ENCODE measurements at places on chromosomes 11 and 22. TPM values are rescaled to one million over a fixed set of nuclear protein-coding genes. Genes with fewer than 3 reads are reported as not detected.
A peak's percentile ranks its signal among the peaks of the same experiment; 100 is the strongest.

GRCh38 chr11:74311352-74311926 lies at the start of gene P4HA3:
Gene P4HA3, minus strand, starts transcription at chr11:74311640. Its CDS starts 29 bp downstream, at chr11:74311611.
- peak; percentile 69 for DNase-seq
- H3K36me3 ChIP-seq = no peaks in the 10 kb centered on the region
- peaks cover 12% of the 10 kb centered on the region for H3K4me1 ChIP-seq

- no peaks in the 10 kb centered on the region for H3K27me3 ChIP-seq
- DNase-seq = no peak
- H3K27ac ChIP-seq = no peak overlapping the region
- no peak overlapping the region for H3K4me3 ChIP-seq
- peaks cover 6% of the 10 kb centered on the region for H3K4me1 ChIP-seq
- H3K36me3 ChIP-seq = no peaks in the 10 kb centered on the region
These were observed 131.2 kb downstream of the TTC28 start for GRCh38 chr22:28548406-28548805.

GRCh38 chr11:69839516-69839915 lies 20.3 kb upstream of the FGF3 start:
- H3K27ac ChIP-seq = no peak overlapping the region
- no peak for DNase-seq
- no peaks in the 10 kb centered on the region for H3K36me3 ChIP-seq
- no peak overlapping the region for H3K4me3 ChIP-seq

The APOC3 gene
- not detected for total RNA-seq

The PATL1 gene
- 21.1 TPM for total RNA-seq

DNA sequence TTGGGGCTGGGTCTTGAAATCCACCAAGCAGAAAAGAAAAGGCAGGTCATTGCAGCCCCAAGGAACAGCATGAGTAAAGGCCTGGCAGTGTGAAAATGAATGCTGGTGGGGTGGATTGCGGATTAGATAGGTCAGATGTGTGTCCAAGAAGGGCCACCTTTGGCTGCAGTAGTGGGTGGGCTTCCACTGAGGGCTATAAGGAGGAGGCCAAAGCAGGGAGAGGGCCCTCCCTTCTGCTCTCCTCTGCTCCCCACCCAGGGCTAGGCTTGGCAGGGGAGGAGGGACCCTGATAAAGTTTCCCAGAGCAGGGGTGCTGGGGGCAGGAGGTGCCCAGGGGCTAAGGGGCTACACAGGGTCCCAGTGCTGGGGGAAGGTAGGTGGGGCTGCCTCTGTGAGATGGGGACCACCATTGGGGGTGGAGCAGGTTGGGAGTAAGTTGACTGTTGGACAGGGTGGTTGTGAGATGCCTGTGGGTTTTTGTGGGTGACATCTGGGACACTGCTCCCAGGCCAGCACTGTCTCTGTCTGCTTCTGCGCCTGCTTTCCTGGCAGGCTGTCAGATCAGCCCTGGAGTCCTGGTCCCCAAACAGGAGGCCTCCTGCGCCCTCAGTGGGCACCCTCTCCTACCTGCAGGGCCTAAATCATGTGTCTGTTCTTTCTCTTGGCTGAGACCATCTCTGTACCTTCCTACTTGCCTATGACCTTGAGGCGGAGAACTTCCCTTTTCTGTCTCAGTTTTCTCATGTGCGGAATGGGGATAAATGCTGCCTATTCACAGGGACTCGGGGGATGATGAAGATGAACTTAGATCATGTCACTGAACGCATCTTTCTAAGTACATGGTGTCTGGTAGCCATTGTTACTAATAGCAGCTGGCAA lies 1.9 kb downstream of the CAPN5 start:
- no peaks in the 10 kb centered on the region for H3K27me3 ChIP-seq
- DNase-seq = no peak
- no peaks in the 10 kb centered on the region for H3K36me3 ChIP-seq
- peak overlapping the region; percentile 8 for H3K27ac ChIP-seq
- H3K4me3 ChIP-seq = peak overlapping the region; percentile 76

GRCh38 chr22:42814215-42814614 lies 42.9 kb downstream of the ARFGAP3 start:
- H3K4me1 ChIP-seq = peaks cover 15% of the 10 kb centered on the region
- DNase-seq = no peak
- H3K4me3 ChIP-seq = no peak overlapping the region
- no peaks in the 10 kb centered on the region for H3K27me3 ChIP-seq
- no peak overlapping the region for H3K27ac ChIP-seq
- peaks cover 68% of the 10 kb centered on the region for H3K36me3 ChIP-seq

DNA sequence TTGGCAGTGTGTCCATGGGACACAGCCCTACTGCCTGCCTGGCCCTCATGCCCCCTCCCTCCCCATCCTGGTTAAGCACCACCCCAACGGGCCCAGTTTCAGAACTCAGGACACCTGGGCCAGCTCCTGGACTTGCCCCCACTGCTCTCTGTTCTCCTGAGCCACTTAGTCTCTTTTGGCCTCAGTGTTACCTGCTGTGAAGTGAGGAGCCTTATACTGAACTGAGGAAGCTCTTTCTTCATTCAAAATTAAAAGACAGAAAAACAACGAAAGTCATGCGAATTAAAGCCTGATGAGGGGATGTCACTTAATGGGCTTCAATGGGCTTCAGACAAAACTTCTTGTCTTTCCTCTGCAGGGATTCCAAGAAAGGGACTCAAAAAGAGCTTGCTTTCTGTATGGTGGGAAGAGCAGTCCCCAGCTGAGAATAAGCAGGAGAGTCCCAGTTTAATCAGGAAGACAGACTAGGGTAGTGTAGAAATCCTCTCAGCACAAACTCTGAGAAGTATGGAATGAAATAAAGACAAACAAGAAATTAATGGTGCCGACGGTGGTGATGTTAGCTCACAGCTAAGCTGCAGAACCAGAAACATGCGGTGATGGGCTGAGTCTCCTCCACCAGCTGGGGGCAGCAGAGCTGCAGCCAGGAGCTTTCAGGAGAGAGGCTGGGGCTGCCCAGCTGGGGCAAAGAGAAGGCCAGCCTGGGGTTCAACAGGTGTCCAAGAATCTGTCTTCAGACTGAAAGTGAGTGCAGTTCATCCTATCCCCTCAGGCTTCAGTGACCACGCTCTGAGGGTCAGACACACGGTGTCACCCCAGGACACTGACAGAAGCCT lies 101.0 kb downstream of the GGTLC2 start:
- no peak overlapping the region for H3K27ac ChIP-seq
- no peaks in the 10 kb centered on the region for H3K36me3 ChIP-seq
- H3K27me3 ChIP-seq = peaks cover 60% of the 10 kb centered on the region
- no peak overlapping the region for H3K4me3 ChIP-seq
- no peaks in the 10 kb centered on the region for H3K4me1 ChIP-seq

DNA sequence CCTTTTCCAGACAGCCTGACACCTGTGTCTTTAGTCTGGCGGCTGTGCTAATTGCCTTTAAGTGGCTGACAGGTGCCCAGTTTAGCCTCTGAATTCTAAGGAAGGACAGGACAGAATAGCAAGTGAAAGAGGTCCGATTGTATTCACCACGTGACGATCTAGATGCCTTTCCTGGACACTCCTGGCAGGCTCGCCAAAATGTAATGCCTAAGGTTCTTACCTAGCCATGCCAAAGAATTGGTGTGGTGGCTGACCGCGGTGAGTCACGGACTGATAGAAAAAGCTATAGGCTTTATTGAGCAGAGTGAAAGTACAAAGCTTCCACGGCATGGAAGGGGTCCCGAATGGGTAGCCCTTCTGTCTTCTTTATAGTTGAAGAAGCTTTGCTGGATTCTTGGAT lies 26.7 kb downstream of the ANKRD42 start:
- H3K27me3 ChIP-seq = no peaks in the 10 kb centered on the region
- DNase-seq = no peak
- no peak overlapping the region for H3K27ac ChIP-seq
- no peaks in the 10 kb centered on the region for H3K36me3 ChIP-seq
- no peaks in the 10 kb centered on the region for H3K4me1 ChIP-seq

DNA sequence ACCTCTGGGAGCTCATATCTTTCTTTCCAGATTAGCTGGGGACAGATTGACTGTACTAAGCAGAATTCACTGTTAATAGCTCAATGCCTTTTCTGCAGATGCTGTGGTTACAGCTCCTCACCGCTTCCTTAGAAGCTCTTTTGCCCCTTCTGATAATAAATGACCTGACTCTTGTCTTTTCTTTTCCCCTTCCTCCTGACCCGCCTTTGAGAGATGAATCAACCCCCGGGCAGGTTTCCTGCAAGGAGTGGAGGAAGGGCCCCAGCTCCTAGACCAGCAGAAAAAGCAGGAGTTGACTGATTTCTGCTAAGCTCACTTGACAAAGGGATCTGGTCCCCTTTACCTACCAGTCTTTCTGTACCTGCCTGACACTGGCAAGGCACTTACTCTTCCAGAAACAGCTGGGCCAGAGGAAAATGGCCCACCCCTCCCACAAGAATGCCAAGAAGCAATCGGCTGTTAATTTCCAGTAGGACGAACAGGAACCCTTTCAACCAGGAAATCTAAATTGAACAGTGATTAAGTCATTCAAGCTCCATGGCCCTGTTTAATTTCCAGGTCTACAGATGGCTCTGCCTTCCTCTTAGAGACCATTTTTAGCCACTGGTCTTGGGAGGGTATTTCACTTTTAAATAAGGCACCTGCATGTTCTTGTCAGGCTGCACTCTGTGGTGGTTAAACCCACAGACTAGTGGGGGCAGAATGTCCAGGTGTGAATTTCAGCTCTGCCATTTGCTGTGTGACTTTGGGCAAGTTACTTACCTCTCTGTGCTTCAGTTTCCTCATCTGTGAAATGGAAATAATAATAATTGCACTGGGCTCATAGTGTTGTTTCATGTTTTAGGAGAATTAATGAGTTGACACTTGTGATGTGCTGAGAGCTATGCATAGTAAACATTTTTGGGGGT lies 67.5 kb downstream of the PRR5L start:
- no peaks in the 10 kb centered on the region for H3K4me1 ChIP-seq
- H3K27me3 ChIP-seq = peaks cover 73% of the 10 kb centered on the region
- no peak overlapping the region for H3K4me3 ChIP-seq
- no peak for DNase-seq
- H3K36me3 ChIP-seq = no peaks in the 10 kb centered on the region

DNA sequence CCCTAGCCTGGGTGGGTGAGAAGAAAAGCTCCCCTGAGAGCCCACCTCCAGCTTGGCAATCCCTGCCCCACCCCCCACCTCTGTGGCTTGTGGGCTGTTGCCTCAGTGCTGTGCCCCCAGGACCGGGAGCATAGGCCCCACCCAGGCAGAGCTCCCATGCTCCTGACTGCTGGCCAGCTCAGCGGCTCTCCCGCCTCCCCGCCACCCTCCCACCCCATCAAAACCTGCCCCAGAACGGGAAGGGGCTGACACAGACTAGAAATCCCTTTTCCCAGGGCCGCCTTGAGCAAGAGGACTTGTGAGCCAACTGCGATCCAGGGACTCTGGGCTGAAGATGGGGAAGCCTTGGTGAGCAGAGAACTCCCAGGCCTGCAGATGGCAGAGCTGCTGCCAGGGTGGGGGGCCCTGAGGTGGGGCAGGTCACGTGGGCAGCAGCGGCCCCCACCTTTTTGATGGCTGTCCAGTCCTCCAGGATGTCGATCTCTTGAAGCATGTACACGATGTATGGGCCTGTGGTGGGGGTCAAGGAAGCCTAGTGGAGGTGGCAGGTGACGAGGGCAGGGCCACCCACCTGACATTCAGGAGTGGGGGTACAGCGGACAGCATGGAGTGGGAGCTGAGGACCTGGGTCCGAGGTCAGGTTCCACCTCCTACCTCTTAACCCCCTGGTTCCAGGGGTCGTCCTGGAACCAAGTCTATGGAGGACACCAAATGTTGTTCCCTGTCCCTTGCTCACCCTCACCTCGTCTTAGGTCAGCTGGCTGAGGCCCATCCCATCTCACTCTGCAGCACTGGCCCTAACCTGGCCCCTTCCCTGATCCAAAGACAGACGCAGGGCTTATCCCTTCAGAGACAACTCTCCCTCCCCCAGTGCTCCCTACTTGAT lies 2.3 kb upstream of the RIN1 start:
- DNase-seq = no peak
- peaks cover 60% of the 10 kb centered on the region for H3K36me3 ChIP-seq
- H3K4me1 ChIP-seq = peaks cover 35% of the 10 kb centered on the region
- no peak overlapping the region for H3K27ac ChIP-seq
- H3K4me3 ChIP-seq = no peak overlapping the region

- H3K4me3 ChIP-seq = no peak overlapping the region
- no peak for DNase-seq
- H3K4me1 ChIP-seq = peaks cover 10% of the 10 kb centered on the region
- H3K36me3 ChIP-seq = peaks cover 72% of the 10 kb centered on the region
- H3K27ac ChIP-seq = no peak overlapping the region
These were observed 46.2 kb upstream of the CTTN start for GRCh38 chr11:70352100-70352499.

DNA sequence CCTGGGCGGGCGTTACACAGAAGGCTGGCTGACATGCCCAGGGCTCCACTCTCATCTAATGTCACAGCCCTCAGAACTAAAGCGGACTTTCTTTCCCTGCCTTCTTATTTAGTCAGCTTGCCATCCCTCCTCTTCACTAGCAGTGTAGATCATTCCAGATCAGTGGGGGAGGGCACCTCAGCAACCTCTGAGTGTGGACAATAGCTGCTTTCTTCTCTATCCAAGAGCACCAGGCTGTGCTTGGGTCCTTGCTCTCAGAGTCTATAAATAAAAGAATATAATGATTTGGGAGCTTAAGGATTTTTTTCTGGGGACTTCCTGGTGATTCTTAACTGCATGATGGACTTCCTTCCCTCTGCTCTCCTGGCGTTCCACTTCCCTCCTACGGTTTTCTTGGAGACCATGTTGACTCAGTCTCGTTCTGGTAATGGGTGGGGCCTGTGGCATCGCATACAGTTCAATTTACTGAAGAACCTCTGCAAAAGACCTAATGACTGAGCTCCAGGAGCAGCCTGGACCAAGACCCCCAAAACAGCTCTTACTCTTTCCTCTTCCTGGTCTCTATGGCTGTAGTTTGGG lies 2.9 kb upstream of the HMBS start:
- H3K4me1 ChIP-seq = peaks cover 16% of the 10 kb centered on the region
- no peak overlapping the region for H3K27ac ChIP-seq
- peaks cover 60% of the 10 kb centered on the region for H3K36me3 ChIP-seq
- DNase-seq = no peak

GRCh38 chr22:24893341-24894070 lies 53.0 kb downstream of the LHFPL7 start:
- H3K4me1 ChIP-seq = peaks cover 20% of the 10 kb centered on the region
- H3K36me3 ChIP-seq = peaks cover 6% of the 10 kb centered on the region
- H3K27me3 ChIP-seq = no peaks in the 10 kb centered on the region
- H3K27ac ChIP-seq = peak overlapping the region; percentile 90

The OR51B4 gene
- not detected for total RNA-seq

- H3K27ac ChIP-seq = no peak overlapping the region
- H3K27me3 ChIP-seq = no peaks in the 10 kb centered on the region
- H3K4me3 ChIP-seq = no peak overlapping the region
These were observed 56.9 kb upstream of the PRSS23 start for GRCh38 chr11:86743223-86744118.

GRCh38 chr11:16924826-16925560 lies 89.2 kb downstream of the PLEKHA7 start:
- H3K27me3 ChIP-seq = peaks cover 34% of the 10 kb centered on the region
- peak overlapping the region; percentile 71 for H3K27ac ChIP-seq
- H3K4me3 ChIP-seq = peak overlapping the region; percentile 72
- H3K4me1 ChIP-seq = peaks cover 56% of the 10 kb centered on the region
- H3K36me3 ChIP-seq = no peaks in the 10 kb centered on the region

- H3K27me3 ChIP-seq = no peaks in the 10 kb centered on the region
- DNase-seq = no peak
- H3K4me3 ChIP-seq = no peak overlapping the region
- peak overlapping the region; percentile 77 for H3K27ac ChIP-seq
These were observed 17.1 kb upstream of the SYVN1 start for GRCh38 chr11:65151331-65151899.

All from left ventricle myocardium inferior (tissue), 1 donor.